ENCODE measurements at places on chromosomes 2 and 18.

DNA sequence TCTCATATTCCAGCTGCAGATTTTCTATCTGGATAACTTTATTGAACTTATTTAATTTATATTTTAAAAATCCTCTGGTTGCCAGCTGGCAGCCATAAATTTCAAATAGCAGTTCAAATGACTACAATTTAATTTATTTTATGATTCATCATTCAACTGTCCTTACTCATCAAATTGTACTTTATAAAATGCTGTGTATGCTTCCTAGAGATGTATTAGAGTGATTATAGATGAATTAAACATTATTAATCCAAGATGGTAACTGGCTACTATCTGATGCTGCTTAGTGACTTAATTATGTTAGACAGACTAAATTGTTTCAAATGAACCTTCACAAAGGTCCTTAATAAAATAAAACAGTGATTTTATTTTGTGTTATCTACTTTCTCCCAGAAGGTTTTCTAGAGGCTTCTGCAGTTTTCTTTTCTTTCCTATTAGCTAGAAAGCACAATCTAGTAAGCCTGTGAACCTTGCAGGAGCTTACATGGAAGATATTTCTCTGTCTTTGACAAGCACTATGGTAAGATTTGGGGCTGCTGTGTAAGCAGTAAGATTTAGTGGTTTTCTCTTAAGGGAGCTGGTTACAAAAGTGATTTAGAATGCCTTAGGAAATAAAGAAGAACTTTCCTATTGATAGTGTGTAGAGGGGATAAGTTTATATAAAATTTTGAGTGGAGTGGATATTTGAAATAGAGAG lies 322.3 kb downstream of the FSIP2 start:
- no peak for DNase-seq

- peak; percentile 20 for DNase-seq
Measured at GRCh38 chr2:26067980-26068507, 34.2 kb downstream of the RAB10 start.

GRCh38 chr2:220756653-220757052 lies 815.5 kb downstream of the EPHA4 start:
- DNase-seq = no peak

GRCh38 chr2:177315364-177315763 lies 50.8 kb upstream of the NFE2L2 start:
- DNase-seq = no peak

DNA sequence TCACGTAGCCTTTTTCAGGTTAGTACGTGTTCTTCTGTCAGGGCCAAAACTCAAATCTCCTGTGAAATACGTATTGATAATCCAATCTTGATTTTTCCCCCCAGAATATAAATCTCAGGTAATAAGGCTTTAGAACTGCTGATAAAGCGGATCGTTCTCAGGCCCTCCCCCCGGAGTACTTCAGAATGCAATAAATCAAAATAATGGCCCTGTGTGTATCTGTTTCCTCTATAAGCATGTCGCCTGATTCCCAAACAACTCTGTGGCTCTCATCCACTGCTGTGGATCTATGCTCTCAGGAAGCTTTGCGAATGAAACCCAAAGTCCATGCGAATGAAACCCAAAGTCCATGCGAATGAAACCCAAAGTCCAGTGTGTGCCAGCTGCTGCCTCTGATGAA lies 49.4 kb downstream of the IMPA2 start:
- DNase-seq = no peak

DNA sequence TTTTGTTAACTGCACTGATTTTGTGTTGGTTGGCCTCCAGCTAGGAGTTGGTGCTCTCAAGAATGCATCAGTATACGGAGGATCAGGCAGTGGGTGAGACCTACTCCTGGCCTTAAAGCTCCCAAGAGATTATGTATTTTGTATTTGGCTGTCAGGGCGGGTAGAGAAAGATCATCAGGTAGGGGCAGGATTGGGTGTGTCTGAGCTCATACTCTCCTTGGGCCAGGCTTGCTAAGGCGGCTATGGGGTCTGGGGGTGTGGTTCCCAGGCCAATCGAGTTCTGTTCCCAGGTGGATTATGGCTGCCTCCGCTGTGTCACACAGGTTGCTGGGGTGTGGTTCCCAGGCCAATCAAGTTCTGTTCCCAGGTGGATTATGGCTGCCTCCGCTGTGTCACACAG lies 28.9 kb upstream of the IL1RN start:
- no peak for DNase-seq

DNA sequence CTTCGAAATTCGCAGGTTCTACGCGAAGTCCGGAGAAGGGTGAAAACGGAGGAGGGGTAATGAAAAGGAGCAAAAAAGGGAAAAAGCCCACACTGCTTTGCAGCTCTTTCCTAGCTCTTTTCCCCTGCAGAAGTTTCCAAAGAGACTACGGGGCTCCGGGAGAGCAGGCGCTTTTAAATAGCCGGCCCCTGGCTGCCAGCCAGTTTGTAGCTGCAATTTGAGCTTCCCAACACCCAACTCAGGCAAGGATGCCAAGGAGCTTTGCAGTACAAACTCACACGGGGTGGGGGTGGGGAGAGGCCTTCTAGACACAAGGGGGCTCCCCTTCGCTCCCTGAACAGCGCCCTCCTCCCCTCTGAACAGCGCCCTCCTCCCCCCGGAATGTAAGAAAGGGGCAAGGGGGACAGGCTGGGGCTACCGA lies at the start of gene IGFBP5:
Gene IGFBP5 (minus strand): TSS at position 149 of the 421 bp plus-strand sequence. CDS start 774 bp downstream, outside the sequence.
- peak; percentile 91 for DNase-seq

DNA sequence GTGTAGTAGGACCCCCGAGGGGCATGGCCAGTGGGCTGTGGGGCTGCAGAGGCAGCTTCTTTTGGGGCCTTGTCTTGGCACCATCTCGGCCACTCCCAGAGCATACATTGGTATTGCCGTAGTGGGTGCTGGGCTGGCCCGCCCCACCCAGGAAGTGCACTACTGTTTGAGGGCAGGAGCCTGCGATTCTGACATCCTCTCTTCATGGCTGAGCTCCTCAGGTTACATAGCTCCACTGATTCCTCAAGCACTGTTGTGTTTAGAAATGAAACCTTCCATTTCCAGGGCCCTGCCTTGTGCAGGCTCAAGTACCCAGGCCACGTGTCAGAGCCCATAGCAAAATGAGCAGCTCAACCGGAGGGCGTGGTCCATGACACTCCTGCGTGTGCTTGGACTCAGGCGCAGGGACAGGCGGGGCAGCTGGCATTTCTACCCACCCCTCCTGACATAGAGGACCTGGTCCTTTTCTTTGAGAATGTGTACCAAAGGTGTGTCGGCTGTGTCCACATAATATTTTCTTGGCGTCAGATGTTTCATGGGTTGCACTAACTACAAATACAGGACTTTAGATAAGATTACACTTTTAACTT lies 67.9 kb downstream of the DGKD start:
- no peak for DNase-seq

GRCh38 chr18:73784853-73785252 lies 362.8 kb downstream of the FBXO15 start:
- no peak for DNase-seq

- DNase-seq = peak; percentile 56
Measured at GRCh38 chr2:150271952-150272802, 215.3 kb downstream of the RND3 start.

DNA sequence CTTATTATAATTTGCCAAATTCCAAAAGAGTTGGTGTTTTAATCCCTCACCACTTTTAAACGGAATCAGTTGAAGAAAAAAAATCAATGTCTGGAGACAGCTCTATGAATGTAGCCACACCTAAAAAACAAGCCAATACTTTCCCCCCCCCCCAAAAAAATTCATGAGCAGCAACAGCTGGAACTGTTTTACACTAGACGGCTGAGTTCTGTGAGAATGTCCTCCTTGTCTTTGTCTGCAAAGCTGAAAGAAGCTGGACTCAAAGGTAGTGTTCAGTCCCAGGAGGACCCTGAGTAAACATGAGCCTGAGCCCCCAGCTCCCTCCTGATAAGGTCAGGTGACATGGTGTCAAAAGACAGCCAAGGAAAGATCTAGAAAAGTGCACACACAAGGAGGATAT lies 68.2 kb downstream of the ZNF521 start:
- no peak for DNase-seq

DNA sequence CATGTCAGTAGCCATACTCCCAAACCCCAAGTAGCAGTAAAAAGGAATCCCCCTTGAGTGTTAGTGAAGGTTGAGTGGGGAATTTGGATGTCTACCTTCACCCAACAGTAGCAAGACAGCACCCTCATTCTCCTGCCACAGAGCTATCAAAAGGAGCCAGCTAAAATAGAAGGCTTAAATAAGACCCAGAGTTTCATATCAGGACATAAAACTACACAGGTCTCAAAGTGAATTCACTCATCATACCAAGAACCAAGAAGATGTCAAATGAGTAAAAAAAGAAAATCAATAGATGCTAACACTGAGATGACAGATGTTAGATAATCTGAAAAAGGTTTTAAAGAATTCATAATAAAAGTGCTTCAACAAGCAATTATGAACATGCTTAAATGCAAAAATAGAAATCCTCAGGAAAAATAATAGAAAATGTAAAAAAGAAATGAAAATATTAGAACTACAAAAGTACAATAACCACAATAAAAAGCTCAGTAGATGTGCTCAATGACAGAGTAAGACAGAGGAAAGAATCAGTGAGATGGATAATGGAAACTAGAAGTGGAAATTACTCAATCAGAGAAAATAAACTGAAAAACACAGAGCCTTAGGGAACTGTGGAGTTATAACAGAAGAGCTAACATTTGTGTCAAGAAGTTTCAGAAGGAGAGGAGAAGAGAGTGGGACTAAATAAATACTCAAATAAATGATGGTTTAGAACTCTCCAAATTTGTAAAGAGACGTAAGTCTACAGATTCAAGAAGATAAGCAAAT lies 90.5 kb downstream of the EDAR start:
- DNase-seq = no peak

DNA sequence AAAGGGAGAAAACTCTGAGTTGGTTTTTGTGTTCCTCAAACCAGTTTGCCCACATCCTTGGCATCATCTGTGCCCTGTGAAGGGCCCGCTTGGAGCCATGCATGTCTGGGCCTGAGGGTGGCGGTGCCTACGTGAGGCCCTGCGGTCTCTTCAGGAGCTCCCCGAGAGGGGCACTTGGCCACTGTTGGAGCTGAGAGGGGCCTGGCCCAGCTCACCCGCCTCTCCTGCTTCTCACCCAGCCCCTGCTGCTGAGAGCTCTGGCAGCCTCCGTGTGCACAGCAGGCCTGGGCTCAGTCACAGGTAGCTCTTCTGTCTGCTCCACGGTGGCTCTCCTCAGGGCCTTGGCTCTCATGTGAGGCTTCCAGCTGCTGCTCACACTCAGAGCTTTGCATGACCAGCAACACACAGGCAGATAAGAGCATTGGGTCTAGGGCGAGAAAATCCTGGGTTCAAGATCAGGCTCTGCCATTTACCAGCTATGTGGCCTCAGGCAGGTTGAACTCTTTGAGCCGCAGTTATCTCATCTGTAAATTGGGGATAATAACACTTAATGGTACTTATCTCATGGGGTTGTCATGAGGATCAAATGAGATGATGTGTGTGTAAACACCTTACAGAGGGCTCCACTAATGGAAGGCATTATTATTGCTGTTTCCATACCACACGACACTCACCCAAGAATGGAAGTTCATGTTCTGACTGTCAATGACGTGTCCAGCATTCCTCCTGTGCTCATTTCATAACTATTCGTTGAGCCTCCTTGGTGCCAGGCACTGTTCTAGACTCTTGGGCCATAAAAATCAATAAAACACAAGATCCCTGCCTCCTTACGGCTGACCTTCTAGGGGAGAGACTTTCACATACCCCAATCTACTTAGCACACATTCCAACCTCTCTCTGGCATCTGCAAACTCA lies 41.6 kb upstream of the PLB1 start:
- DNase-seq = no peak

- DNase-seq = no peak
Measured at GRCh38 chr18:8662560-8663255, 42.6 kb upstream of the MTCL1 start.

GRCh38 chr2:134774786-134775641 lies 56.2 kb upstream of the TMEM163 start:
- peak; percentile 47 for DNase-seq

DNA sequence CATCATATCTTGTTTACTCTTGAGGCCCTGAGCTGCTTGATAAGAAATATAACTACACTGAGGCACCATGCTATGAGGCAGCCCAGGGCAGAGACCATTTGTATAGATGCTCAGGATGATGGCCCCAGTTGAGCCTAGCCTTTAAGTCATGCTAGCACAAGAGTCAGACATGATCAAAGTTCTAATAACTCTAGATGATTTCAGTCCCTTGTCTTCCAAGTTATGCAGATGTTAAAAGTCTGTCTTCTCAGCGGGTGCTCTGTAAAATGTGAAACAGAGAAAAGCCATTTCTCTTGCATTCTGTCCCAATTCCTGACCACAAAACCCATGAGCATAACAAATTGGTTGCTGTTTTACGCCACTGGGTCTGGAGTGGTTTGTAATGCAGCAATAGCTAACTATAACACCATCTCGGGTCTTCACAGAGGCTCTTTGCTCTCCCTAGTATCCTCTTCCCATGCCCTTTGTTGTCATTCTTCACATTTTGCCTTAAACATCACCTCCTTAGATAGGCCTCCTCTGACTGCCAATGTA lies 49.6 kb downstream of the NXPH2 start:
- DNase-seq = peak; percentile 15

- peak; percentile 57 for DNase-seq
Measured at GRCh38 chr2:40625849-40626248, 174.0 kb upstream of the SLC8A1 start.

GRCh38 chr2:161576421-161576820 lies 47.8 kb upstream of the SLC4A10 start:
- DNase-seq = no peak

DNA sequence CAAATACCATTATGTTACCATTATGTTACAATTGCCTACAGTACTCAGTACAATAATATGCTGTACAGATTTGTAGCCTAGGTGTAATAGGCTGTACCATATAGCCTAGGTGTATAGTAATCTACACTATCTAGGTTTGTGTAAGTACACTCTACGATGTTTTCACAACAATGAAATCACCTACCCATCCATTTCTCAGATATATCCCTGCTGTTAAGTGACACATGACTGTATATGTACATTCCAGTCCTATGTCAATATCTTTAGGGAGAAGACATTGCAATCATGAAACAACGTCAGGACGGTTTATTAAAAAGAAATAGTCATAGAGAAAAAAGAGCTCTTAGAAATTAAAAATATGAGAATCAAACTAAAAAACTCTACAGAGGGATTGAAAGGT lies 119.0 kb upstream of the CDC42EP3 start:
- DNase-seq = no peak

DNA sequence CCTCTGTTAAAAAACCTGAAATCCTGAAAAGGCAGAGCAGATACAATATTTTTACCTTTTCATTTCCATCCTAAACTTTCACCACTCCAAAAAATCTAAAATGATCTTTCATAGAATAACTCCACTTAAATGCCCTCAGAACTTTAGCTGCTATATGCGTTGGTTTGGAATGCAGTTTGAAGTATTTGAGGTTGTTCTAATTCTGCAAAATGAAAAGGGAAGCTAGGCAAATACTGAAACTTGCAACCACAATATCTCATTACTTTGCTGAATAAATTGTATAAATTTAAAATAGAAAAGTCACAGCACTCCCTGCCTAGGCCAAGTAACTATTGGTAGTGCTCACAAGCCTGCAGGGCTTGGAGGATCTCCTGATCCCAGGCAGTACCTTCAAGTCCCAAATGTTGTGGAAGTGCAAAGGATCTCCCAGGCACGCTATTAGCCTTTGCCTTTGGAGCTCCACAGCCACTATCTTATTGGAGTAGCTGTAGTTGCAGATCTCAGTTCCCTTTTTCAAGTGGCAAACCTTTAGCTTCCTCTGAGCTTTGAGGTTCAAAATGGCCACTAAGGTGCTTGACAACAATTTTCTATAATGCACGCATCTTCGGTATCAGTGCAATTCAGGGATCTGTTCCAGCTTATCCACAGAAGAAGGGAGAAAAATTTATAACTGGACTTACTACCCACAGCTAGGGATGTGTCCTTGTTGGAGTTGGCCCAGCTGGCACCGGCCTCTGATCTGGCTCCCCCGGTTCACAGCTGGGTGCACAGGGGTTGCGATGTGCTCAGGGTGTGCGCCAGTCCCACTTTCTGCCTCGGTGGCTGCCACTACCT lies 43.4 kb upstream of the ANKRD62 start:
- no peak for DNase-seq
